ENCODE measurements at places on chromosomes 5 and 9. TPM values are rescaled to one million over a fixed set of nuclear protein-coding genes. Genes with fewer than 3 reads are reported as not detected.

DNA sequence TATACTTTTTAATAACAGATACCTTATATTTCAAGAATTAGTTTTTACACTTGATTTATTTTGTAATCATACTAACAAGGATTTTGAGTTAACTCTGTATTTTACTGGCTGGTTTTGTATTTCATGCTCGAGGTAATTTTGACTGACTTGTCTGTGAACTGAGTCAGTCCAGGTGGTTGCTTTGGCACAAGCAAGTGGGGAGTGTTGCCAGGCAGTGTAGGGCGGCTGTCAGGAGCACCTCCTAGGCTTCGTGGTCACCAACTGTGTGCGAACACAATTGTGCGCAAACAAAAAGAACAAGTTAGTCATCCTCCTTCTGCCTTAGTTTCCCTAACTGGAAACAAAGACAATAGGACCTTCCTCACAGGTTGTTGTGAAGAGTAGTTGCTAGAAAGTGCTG, 286.3 kb downstream of the ADGRV1 start:
- no peaks in the 10 kb centered on the region for H3K36me3 ChIP-seq
- H3K4me1 ChIP-seq = peaks cover 7% of the 10 kb centered on the region
- H3K27me3 ChIP-seq = no peaks in the 10 kb centered on the region
- DNase-seq = no peak
- no peak overlapping the region for H3K4me3 ChIP-seq

- H3K27ac ChIP-seq = no peak overlapping the region
- no peak for DNase-seq
- no peaks in the 10 kb centered on the region for H3K27me3 ChIP-seq
Measured at GRCh38 chr5:14112998-14113652, 30.0 kb upstream of the TRIO start.

IL13 gene
- total RNA-seq = not detected

BAAT gene
- total RNA-seq = 0.24 TPM

GRCh38 chr5:74052441-74053221, 426.6 kb downstream of the ARHGEF28 start:
- H3K27ac ChIP-seq = no peak overlapping the region
- H3K4me1 ChIP-seq = peaks cover 27% of the 10 kb centered on the region
- no peak for DNase-seq
- no peaks in the 10 kb centered on the region for H3K27me3 ChIP-seq

DNA sequence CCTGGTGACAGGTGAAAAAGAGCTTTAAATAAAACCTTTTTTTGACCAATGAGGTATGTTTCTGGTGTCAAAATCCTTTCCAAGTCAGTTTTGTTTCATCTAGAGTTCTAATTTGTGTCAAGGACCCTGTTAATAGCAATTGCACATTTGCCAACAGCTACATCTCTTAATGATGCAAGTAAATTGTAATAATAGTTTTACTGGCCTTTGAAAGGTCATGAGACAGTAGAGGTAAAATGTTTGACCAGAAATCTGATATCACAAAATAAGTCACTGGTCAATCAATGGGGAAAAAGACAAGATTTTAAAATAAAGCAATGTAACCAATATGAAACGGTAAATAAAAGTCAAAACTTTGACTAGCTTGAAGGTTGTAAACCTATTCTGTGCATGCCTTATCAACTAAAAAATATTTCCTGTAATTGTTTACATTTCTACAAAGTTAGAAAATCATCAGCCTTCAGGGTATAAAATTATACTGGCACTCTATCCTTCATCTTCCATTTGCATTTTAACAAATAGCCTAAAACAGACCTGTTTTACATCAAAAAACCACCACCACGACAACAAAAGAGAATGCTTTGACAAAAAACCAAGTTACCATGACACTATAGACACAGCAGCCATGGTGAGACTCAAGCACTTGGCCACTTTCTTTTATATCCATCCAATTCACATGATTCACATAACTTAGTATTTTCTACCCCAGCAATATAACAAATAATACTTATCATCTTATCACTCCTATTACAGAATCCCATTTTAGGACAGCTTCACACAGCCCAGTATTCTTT, 3.0 kb downstream of the NADK2 start:
- H3K27me3 ChIP-seq = no peaks in the 10 kb centered on the region
- no peak overlapping the region for H3K4me3 ChIP-seq
- peaks cover 51% of the 10 kb centered on the region for H3K4me1 ChIP-seq
- no peak for DNase-seq

SOWAHA gene
- not detected for total RNA-seq

SPOCK1 gene
- 125 TPM for total RNA-seq

FAM153A gene
- not detected for total RNA-seq

MELK gene
- total RNA-seq = 10.4 TPM

- H3K36me3 ChIP-seq = no peaks in the 10 kb centered on the region
- H3K4me3 ChIP-seq = no peak overlapping the region
Measured at GRCh38 chr9:74817281-74817810, 70.4 kb downstream of the TRPM6 start.

ROR2 gene
- 18.6 TPM for total RNA-seq

DNA sequence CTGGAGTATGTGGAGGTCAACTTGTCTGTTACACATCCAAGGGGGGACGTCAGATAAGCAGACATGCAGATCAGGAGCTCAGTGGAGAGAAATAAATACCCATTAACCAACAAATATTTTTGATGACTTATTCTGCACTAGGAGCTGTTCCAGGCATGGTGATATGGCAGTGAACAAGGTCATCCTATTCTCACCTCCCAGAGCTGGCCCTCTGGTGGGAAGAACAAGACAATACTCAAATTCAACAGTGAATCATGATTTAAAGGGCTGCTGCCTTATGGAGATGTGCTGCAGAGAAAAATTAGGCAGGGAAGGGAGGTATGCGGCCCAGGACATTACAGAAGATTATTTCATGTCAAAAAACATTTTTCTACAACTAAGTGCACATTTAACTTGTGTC, 36.5 kb downstream of the SYK start:
- peaks cover 2% of the 10 kb centered on the region for H3K27me3 ChIP-seq
- H3K4me1 ChIP-seq = peaks cover 8% of the 10 kb centered on the region
- no peak overlapping the region for H3K4me3 ChIP-seq
- H3K27ac ChIP-seq = no peak overlapping the region
- H3K36me3 ChIP-seq = no peaks in the 10 kb centered on the region

DNA sequence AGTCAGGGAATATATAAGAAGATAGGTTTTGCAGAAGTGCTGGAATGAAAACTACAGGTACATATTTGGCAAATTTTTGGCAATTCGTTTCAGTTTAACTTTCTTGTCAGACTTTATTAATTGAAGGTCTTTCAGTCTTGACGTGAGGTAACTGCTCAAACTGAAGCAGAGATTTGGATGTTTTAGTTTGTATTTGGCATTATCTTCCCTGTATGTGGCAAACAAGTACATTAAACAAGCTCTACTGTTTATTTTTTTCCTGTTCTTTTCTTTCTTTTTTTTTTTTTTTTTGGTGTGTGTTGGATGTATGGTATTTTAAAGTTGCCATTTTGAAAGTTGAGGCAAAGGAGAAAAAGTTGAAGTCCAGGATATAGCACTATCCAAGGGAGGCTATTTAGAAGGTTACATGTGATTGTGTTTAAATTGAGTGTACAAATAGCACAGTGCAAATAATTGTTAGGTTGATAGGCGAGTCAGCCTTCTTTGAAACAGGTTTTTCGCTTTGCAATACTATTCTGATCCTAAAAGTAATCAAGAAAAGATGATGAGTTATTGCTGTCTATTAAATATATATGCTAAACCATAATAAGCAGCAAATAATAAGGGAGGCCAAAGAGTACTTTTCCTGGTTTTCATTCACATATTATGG, 2.2 kb downstream of the PBX3 start:
- H3K4me3 ChIP-seq = peak overlapping the region; percentile 93
- H3K27me3 ChIP-seq = no peaks in the 10 kb centered on the region
- H3K36me3 ChIP-seq = peaks cover 2% of the 10 kb centered on the region

- H3K27me3 ChIP-seq = no peaks in the 10 kb centered on the region
- no peak for DNase-seq
- peaks cover 3% of the 10 kb centered on the region for H3K36me3 ChIP-seq
- no peak overlapping the region for H3K27ac ChIP-seq
- H3K4me1 ChIP-seq = peaks cover 38% of the 10 kb centered on the region
Measured at GRCh38 chr5:125316915-125317535, 570.6 kb upstream of the ZNF608 start.

DNA sequence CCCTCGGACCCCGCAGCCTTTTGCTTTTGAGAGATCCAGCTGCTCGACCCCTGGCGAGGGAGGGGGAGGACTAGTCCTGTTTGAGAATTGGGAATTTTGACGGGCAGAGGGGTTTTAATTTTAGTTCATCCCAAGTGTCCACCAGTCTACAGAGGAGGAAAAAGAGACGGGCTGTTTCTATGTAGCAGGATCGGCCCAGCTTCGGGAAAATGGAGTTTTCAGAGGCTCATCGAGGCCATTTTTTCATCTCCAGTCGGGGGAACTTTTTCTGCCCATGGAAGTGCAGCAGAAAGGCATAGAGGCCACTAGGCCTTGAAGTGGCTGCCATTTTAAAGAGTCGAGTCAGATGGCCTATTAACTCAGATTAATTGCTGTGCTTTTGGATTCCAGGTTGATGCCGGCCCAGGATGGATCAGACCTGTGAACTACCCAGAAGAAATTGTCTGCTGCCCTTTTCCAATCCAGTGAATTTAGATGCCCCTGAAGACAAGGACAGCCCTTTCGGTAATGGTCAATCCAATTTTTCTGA, 1.2 kb downstream of the NSD1 start:
- no peaks in the 10 kb centered on the region for H3K27me3 ChIP-seq
- peak overlapping the region; percentile 84 for H3K27ac ChIP-seq
- peaks cover 15% of the 10 kb centered on the region for H3K36me3 ChIP-seq
- H3K4me1 ChIP-seq = peaks cover 43% of the 10 kb centered on the region
- DNase-seq = peak; percentile 7

DNA sequence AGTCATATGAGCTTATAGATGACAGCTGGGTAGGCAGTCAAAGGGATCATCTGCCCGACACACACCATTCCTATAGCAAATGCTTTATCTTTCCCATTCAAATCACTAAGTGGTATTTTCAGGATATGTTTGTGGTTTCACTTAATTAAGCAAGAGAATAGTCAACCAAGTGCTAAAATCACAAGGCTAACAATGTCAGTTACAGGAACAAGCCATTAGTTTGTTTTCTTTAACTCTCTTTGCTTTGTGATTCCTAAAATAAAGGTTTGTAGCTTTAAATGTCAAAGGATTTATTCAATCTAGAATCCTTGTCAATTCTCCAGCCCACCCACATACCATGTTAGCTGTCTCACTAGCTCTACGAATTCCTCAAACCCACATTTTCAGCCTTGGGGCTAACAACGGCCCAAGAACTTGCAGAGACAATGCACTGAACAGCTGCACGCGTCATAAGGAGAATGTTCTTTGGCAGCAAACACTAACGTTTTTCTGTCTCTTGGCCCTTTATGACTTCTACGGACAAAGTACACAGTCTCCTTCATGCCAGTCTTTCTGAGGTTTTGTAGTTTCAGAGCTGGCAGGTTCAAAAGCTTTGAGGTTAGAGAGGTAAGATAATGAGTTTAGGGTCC, 56.6 kb downstream of the ELAVL2 start:
- H3K27me3 ChIP-seq = no peaks in the 10 kb centered on the region
- no peaks in the 10 kb centered on the region for H3K36me3 ChIP-seq
- DNase-seq = no peak
- no peak overlapping the region for H3K27ac ChIP-seq
- H3K4me1 ChIP-seq = peaks cover 27% of the 10 kb centered on the region
- no peak overlapping the region for H3K4me3 ChIP-seq

ALAD gene
- total RNA-seq = 22.6 TPM

DNA sequence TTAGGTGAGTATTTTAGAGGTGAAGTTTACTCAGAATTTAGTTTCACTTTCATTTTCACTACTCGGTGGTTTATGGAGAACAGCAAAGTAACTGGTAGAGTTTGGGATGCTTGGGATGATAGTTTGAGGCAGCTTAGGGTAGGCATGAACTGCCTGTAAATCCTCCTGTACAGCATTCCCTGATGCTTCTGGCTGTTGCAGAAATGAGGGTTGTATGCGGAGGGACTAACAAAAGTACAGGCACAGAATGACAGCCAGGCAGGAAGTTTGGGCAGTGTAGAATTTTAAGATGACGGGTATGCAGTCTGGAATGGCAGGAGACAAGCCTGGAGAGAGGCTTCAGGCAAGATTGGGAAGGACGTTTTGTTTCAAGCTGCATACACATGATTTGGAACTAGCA, 48.0 kb upstream of the FAM120AOS start:
- peaks cover 21% of the 10 kb centered on the region for H3K36me3 ChIP-seq
- DNase-seq = no peak
- peak overlapping the region; percentile 67 for H3K4me3 ChIP-seq
- peak overlapping the region; percentile 89 for H3K27ac ChIP-seq

WDR38 gene
- not detected for total RNA-seq

- no peaks in the 10 kb centered on the region for H3K27me3 ChIP-seq
- DNase-seq = no peak
- no peak overlapping the region for H3K4me3 ChIP-seq
- peaks cover 33% of the 10 kb centered on the region for H3K4me1 ChIP-seq
- H3K27ac ChIP-seq = peak overlapping the region; percentile 10
Measured at GRCh38 chr5:141973871-141974595, 5.1 kb downstream of the RNF14 start.

DNA sequence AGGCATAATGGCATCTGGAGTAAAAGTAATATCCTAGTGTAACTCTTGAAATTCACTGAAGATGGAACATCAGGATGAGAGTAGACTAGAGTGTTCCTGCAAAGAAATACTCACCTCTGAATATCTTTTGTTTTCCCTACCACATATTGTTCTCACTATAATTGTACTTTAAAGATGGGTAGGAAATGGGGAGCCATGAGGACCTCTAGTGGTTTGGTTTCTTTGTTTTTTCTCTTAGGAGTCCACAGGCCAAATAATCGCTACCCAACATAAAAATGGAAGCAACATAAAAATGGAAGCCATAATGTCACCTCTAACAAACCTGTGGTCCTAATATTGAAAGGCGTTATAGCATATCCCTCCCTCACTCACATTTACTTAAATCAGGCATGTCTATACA, 2375.8 kb downstream of the MAT2B start:
- no peaks in the 10 kb centered on the region for H3K4me1 ChIP-seq
- DNase-seq = no peak
- no peak overlapping the region for H3K27ac ChIP-seq
- no peaks in the 10 kb centered on the region for H3K27me3 ChIP-seq

IL5 gene
- not detected for total RNA-seq

OLFM1 gene
- total RNA-seq = 1.2 TPM

GRCh38 chr9:87606841-87607521, 109.3 kb downstream of the DAPK1 start:
- H3K4me1 ChIP-seq = peaks cover 93% of the 10 kb centered on the region
- peak overlapping the region; percentile 12 for H3K4me3 ChIP-seq
- peak overlapping the region; percentile 98 for H3K27ac ChIP-seq
- no peak for DNase-seq
- H3K36me3 ChIP-seq = peaks cover 8% of the 10 kb centered on the region
- no peaks in the 10 kb centered on the region for H3K27me3 ChIP-seq

NPR3 gene
- 315 TPM for total RNA-seq

NMUR2 gene
- not detected for total RNA-seq

GRCh38 chr9:13239208-13239607, 40.3 kb downstream of the MPDZ start:
- no peaks in the 10 kb centered on the region for H3K4me1 ChIP-seq
- H3K27me3 ChIP-seq = no peaks in the 10 kb centered on the region
- H3K4me3 ChIP-seq = no peak overlapping the region
- peaks cover 13% of the 10 kb centered on the region for H3K36me3 ChIP-seq
- no peak overlapping the region for H3K27ac ChIP-seq

- H3K36me3 ChIP-seq = no peaks in the 10 kb centered on the region
- H3K27me3 ChIP-seq = no peaks in the 10 kb centered on the region
- peaks cover 13% of the 10 kb centered on the region for H3K4me1 ChIP-seq
- H3K4me3 ChIP-seq = no peak overlapping the region
- H3K27ac ChIP-seq = no peak overlapping the region
Measured at GRCh38 chr9:36325081-36325828, 67.0 kb upstream of the GNE start.
